CD8-positive, alpha-beta memory T cell (primary cell): ENCODE measurements at places on chromosomes 11 and 22. TPM values are rescaled to one million over a fixed set of nuclear protein-coding genes. Genes with fewer than 3 reads are reported as not detected.

DNA sequence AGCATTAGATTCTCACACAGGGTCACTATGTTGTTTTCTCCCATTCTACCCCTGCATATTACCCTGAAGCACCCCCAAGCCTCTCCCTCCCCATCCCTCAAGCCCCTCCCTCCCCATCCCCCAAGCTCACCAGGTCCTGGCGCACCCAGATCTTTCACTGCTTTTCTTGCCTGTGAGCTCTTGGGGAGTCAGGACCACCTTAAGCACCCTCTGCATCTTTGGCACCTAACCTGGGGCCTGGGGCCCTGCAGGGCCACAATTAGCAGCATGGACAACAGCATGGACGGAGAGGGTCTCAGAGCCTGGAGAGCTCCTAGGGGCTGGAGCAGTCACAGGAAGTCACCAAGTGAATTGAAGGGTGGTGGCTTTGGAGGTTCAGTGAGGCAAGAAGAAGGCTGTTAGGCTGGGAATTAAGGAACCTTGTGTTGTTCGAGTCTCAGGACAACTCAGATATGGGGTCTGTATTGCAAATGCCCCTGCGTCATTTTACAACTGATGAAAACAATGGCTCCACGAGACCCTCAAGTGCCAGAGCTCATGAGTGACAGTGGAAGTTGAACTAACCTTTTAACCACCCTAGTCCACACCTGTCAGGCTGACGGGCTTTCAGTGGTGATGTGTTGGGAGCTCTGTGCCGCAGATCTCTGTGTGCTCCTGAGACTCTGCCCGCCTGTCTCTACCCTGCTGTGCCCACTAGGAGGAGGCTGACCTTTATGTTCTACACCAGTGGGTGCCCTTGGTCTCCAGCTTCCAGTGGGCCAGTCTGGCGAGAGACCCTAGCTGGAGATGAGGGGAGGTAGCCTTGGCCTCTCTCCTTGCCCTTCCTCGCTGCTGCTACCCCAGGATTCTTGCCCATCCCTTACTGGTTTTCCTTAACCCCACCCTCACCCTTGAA lies 111.3 kb upstream of the OR4B1 start:
- H3K27me3 ChIP-seq, result no peaks in the 10 kb centered on the region
- no peak for DNase-seq
- no peak overlapping the region for H3K27ac ChIP-seq
- H3K4me1 ChIP-seq, result peaks cover 37% of the 10 kb centered on the region
- H3K36me3 ChIP-seq, result no peaks in the 10 kb centered on the region

DNA sequence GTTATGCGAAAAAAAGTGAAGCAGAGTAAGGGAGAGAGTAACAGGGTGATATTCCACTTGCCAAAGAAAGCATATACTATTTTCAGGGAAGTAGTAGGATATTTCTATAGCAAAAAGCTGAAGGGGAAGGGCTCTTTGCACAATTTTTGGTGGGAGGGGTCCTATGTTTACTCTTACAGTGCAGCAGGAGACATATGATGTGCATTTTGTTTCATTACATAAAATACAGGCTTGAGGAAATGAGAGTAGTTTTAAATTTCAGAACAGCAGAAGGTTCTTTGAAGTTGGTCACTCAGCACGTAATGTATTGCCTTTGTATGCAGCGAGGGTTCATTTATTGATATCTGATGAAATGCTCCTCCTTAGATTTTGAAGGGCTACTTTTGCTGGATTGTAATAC lies 3.1 kb upstream of the PIK3IP1 start:
- peak; percentile 23 for DNase-seq
- no peaks in the 10 kb centered on the region for H3K27me3 ChIP-seq
- no peak overlapping the region for H3K27ac ChIP-seq
- H3K36me3 ChIP-seq, result no peaks in the 10 kb centered on the region

- no peaks in the 10 kb centered on the region for H3K27me3 ChIP-seq
- no peaks in the 10 kb centered on the region for H3K4me1 ChIP-seq
- DNase-seq, result no peak
- no peaks in the 10 kb centered on the region for H3K36me3 ChIP-seq
- no peak overlapping the region for H3K27ac ChIP-seq
Observed at GRCh38 chr11:123775289-123775688, 21.0 kb upstream of the OR6X1 start.

DNA sequence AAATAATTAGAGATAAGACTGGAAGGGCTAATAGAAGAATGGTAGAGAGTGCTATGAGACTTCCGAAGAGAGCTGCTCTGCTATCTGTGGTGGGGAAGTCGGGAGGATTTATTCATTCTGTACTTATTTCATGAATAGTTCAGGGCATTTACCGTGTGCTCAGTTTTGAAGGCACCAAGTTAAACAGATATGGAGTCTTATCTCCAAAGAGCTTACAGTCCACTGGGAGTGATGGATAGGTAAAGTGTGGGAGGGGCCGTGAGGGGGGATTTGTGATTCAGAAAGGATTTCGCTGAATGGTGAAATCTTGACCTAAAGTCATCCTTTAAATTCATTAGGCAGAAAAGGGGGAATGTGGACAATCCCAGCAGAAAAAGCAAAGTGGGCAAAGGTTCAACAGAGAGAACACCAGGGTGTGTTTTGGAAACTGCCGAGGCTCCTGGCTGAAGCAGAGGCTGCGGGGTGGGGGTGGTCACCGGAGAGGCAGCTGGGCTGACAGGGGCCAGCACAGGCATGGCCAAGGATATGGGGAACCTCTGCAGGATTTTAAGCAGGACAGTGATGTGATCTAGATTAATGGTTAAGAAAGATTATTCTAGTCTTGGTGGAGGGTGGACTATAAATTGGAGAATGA lies 91.2 kb downstream of the UBASH3B start:
- no peaks in the 10 kb centered on the region for H3K36me3 ChIP-seq
- H3K27me3 ChIP-seq, result no peaks in the 10 kb centered on the region
- DNase-seq, result no peak
- no peak overlapping the region for H3K27ac ChIP-seq
- H3K4me1 ChIP-seq, result peaks cover 86% of the 10 kb centered on the region
- H3K4me3 ChIP-seq, result no peak overlapping the region

The TTC12 gene
- polyA plus RNA-seq, result 7.2 TPM

The THY1 gene
- polyA plus RNA-seq, result not detected

The PARVG gene
- 94.4 TPM for polyA plus RNA-seq
